Large intestine (tissue), 12 donors: ENCODE measurements at places on chromosomes 12 and 14. TPM values are rescaled to one million over a fixed set of nuclear protein-coding genes. Genes with fewer than 3 reads are reported as not detected.

Gene ATF7IP
- polyA plus RNA-seq: 32.0 TPM

Gene OR6J1
- polyA plus RNA-seq: not detected

Gene MGP
- 152 TPM for polyA plus RNA-seq

Gene KRT2
- polyA plus RNA-seq: 0.54 TPM

Gene BCL11B
- polyA plus RNA-seq: 4.0 TPM

Gene RNASE9
- not detected for polyA plus RNA-seq

Gene ARHGDIB
- polyA plus RNA-seq: 53.2 TPM

Gene COX8C
- polyA plus RNA-seq: 0.27 TPM

Gene MFAP5
- 7.6 TPM for polyA plus RNA-seq

Gene OAS1
- polyA plus RNA-seq: 26.9 TPM

Gene OTOGL
- polyA plus RNA-seq: 0.22 TPM

Gene KLRK1
- polyA plus RNA-seq: 4.2 TPM

Gene C12orf60
- polyA plus RNA-seq: 1.8 TPM

Gene PEBP1
- 252 TPM for polyA plus RNA-seq

Gene TMTC2
- polyA plus RNA-seq: 12.1 TPM

Gene TGM1
- polyA plus RNA-seq: 8.6 TPM

Gene HOXC12
- not detected for polyA plus RNA-seq

Gene CLEC9A
- polyA plus RNA-seq: 2.5 TPM

Gene TUNAR
- polyA plus RNA-seq: 0.85 TPM

Gene LRRK2
- 2.8 TPM for polyA plus RNA-seq

Gene GZMH
- 0.70 TPM for polyA plus RNA-seq

Gene MEG3
- 248 TPM for polyA plus RNA-seq

Gene DACT1
- 13.5 TPM for polyA plus RNA-seq

Gene ATP5MC2
- polyA plus RNA-seq: 588 TPM

Gene ANO2
- 2.7 TPM for polyA plus RNA-seq
